Amniotic epithelial cell (primary cell): ENCODE measurements at places on chromosomes 11 and 22.

- no peak for DNase-seq
Measured at GRCh38 chr11:35811783-35812182, 132.1 kb upstream of the LDLRAD3 start.

DNA sequence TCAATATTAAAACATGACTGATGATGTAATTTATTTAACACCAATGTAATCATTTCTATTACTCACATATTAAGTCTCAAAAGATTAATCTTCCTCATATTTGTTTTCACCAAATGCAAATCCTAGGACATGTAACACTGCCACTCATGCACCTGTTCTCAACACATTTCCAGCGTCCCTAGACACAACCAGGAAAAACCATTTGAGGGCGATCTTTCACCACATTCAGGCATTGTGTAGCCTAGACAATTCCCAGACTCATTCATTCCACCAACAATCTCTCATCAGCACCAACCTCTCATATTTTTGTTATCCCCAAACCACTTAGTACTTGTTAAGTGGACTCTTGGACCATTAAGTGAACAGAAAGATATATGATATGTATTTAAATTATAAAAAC, 66.1 kb downstream of the SLC36A4 start:
- DNase-seq: peak; percentile 6

DNA sequence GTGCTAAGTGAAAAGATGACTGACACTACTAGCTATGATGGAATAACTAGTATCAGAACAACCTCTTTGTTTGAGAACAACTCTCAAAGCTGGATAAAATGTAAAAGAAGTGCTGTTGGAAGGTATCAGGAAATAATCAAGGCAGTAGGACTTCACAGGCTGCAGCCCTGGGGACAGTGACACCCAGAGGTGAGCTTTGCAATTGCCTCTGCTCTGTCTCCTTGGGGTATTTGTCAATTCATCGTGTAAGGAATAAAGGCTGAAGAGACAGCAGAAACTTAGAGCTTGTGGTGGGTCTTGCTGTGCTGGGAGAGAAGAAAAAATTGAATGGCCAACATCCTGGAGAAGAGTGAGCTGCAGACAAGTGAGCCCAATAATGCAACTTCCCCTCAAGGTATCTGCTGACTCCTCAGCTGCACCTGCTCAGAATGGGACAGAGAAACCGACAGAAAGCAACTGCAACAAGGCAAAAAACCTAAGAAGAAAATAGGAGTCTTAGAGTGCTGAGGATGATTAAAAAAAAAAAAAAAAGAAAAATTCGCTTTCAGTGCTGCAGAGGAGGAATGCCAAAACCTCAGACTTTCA, 141.1 kb downstream of the RCN1 start:
- peak; percentile 26 for DNase-seq

DNA sequence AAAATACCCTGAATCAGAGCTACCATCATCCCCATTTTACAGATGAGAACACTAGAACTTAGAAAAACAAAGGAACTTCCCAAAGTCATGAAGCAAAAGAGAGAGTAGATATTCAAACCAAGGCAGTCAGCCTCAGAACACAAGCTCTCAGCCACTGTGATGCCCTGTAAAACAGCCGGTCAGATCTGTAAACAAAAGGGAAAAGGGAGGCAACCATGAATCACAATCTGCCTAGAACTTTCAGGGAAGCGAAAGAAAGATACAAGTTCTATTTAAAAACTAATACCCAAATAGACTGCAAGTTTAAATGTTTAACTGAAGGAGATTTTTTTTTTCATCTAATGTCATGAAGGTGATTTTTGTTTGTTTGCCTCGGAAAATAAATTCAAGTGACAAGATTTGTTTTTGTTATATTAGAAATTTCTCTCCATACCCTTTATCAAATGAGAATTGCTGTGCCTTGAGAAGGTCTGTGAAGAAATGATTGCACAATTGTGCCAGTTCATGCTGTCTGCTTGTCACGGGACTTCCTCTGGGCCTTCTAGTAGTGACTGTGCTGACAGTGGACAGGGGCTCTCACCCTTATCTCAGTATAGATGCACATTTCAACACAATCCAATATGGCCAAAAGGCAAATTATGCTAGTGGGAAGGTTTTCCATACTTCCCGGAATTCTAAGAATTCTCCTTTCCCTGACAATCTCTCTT, 11.7 kb downstream of the SAA1 start:
- DNase-seq: peak; percentile 77

GRCh38 chr22:28268171-28268570, 349.1 kb upstream of the PITPNB start:
- peak; percentile 23 for DNase-seq

- peak; percentile 59 for DNase-seq
Measured at GRCh38 chr11:122656073-122656630, 630 bp downstream of the UBASH3B start.

DNA sequence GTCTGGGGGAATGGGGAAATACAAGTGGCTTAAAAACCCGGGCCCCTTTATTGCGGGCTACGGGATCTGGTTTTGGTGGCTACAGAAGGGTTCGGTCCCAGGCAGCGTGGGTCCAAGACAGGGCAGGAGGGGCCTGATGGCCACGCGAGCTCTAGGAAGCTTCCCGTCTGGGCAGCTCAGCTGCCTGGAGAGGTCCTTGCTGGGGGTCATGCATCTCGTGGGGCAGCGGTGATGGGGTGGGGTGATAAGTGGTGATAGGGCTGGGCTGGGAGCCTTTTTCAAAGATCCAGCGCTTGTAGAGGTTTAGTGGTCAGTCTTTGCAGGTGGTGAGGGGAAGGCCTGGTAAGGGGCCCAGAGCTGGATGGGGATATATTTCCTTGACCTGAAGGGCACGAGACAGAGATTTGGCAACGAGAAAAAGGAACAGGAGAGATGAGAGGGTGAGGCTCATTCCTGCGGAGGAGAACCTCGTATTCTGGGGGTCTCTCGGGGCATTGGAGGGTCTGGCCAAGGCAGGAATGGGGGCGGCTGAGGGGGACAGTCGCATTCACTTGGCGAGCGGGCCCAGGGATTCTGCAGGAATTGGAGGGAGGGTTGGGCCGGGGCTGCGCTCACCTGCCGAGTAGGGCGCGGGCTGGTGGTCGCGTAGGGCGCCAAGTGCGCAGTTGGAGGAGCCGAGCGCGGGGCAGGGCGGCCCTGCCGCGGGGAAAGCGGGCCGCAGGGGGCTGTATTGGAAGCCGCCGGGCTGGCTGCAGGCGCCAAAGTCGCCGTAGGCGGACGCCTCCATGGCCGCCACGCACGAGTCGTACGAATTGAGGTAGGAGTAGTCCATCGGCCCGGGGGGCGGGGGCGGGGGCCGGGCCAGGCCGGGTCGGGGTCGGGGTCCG, 560 bp downstream of the PHOX2A start:
- no peak for DNase-seq

DNA sequence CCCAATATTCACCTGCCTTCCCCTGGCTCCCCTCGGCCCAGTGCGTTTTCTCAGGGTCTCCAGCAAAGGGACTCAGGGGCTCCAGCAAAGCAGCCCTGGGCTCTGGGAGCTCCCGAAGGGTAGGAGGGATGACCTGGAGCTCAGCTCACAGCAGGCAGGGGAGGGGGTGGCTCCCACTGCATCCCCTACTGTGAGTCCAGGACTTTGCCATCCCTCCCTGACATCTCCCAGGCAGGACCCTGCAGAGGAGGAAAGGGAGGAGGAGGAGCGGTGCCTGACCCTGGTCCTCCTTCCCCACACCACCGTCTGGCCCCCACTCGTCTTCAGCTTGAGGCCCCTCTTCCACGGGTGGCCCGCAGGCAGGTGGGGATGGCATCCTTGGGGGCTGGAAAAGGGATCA, 5.0 kb downstream of the CABP7 start:
- DNase-seq: no peak

DNA sequence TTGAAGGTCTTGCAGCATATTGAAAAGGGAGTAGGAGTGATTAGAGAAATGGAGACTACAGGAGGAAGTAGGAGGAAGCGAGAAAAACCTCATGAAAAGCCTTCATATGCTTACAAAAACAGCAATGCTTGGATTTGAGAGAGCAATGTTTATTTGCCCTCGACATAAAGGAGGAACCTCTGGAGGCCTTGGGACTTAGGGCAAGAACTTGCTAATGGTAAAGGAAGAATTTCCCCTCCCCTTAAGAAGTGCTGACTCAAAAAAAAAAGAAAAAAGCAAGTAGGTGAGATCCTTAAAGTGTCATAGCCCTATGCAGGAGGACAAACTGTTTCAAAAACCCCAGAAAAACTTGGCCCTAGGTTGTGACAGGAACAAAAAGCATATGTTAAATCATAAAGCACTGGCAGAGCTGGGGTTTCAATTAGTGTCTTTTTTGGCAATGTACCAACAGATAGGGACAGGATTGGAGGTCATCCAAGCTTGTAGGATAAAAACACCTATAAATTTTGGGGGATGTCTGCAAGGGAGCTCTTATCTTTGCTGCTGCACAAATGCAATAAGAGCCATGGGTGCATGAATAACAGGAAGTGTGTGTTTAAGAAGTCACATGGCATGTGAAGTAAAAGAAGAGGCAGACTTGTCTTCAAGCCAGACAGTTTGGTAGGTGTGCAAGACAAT, 4.9 kb downstream of the GLYAT start:
- DNase-seq: no peak

GRCh38 chr22:24097961-24098391, 83.3 kb upstream of the SUSD2 start:
- no peak for DNase-seq

- DNase-seq: no peak
Measured at GRCh38 chr22:22952531-22953280, 65.1 kb downstream of the IGLL5 start.

GRCh38 chr11:103897160-103897936, 139.1 kb upstream of the DDI1 start:
- no peak for DNase-seq

GRCh38 chr11:34750692-34751405, 130.0 kb downstream of the EHF start:
- peak; percentile 64 for DNase-seq

GRCh38 chr11:62789576-62789975, 2.2 kb downstream of the TMEM223 start:
- no peak for DNase-seq

DNA sequence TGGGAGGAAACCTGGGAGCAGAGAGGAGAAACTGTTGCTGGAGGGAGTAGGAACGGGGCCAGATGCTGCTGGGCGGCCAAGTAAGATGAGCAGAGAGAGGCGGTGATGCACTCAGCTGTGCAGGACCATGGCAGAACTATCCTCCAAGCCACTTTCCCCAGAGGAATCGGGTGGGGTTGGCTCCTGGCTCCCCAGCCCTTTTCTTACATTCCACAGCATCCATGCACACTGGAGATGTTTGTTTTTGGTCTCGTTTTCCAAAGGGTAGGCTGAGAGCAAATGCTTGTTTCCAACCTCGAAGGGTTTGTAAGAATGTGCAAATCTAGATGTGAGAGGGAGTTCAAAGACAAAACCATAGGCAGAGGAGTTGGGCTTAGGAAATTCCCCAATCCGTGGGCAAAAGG, 73.2 kb downstream of the DBX1 start:
- peak; percentile 43 for DNase-seq

DNA sequence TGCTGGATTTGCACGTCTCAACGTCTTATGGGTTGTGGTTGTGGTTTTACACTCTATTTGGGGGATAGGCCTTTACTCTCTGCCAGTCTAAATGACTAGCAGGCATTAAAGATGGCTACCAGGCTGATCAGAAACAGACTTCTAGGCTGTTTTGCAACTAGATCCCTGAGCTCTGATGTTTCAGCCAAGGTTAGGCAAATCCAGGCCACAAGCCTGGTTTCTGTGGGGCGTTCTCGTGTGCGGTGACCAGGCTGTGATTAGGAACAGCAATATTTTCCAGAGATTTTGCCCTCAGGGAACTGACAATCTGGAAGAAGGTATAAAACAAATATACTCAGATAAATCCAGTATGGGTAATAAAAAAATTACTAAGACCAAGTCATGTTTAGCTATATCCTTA, 502.4 kb downstream of the INSC start:
- no peak for DNase-seq
